Renal cortex interstitium (tissue), 15 donors: ENCODE measurements at places on chromosomes 13 and 19.

DNA sequence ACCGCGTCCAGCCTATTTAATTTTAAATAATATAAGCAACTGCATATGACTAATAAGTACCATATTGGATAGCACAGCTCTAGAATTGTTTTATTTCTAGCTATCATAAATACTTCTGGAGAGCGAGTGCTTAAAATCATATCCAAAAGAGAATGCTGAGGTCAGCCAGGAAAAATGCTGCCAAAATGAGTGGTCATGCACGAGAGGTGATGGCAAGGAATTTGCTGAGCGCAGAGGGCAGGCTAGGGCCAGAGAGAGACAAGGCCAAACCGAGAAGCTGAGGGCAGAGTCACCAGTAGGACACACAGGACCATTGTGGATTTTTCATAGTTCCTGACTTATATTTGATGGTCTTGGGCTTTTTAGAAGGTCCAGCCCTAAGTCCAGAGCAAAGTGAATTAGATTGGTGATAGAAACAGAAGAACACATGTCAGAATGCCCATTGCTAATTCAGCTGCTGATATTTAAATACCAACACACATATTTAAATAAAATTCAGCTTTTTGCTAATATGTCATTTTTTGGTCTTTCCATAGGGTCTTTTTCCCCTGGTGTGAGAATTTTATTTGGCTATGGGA lies 33.6 kb upstream of the UBL3 start:
- no peak for DNase-seq

GRCh38 chr13:97883396-97883795 lies 70.1 kb upstream of the IPO5 start:
- DNase-seq, result no peak

DNA sequence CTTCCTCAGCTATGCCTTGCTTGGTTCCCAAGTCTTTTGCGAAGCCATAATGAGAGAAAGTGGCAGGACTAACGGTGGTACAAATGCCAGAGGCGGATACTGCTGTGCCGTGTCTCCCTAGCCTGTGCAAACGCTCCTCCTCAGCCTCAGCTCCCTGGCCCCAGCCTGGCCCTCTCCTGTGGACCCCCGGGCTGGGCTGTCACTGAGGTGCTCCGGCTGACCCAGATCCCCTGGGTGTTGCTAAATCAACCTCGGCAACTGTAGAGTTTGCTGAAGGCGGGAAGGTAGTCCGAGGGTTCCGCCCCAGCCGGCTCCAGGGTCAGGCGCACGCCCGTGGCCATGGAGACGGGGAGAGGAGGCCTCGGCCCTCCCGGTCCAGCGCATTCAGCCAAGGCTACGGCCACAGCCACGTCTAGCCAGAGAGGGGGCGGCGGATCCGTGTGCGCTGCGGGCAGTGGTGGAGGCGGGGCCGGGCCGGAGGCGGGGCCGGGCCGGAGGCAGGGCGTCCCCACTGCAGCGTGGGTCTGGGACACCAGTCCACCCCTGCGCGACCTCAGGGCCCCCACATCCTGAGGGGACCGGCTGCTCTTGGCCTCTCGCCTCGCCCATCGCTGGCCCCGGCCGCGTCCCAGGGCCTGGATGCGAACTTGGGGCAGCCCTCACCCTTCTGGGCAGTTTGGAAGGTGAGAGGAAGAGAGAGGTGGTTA lies 16.4 kb upstream of the ZNF492 start:
- peak; percentile 25 for DNase-seq

GRCh38 chr19:50801107-50801506 lies 10.9 kb downstream of the ACP4 start:
- no peak for DNase-seq

DNA sequence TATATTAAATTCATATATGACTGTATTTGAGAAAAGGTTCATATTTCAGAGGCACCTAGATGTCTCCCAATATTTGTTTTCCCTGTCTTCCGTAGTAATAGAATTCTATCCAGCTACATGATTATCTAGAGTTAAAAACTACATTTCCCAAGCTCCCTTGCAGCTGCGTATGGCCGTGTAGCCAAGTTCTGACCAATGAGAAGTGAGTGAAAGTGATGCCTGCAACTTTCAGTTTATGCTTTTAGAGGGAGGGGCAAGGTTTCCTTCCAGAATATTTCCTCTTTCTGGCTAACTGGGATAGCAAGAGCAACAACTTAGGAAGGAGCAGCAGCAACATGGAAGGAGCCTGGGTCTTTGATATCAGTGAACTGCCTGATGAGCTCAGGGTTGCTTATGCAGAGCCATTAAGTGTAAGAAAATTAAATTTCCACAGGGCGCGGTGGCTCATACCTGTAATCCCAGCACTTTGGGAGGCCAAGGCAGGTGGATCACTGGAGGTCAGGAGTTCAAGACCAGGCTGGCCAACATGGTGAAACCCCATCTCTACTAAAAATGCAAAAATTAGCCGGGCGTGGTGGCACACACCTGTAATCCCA lies 23.2 kb upstream of the CYP2A13 start:
- peak; percentile 0 for DNase-seq

GRCh38 chr19:585551-586110 lies 4.0 kb upstream of the HCN2 start:
- no peak for DNase-seq

DNA sequence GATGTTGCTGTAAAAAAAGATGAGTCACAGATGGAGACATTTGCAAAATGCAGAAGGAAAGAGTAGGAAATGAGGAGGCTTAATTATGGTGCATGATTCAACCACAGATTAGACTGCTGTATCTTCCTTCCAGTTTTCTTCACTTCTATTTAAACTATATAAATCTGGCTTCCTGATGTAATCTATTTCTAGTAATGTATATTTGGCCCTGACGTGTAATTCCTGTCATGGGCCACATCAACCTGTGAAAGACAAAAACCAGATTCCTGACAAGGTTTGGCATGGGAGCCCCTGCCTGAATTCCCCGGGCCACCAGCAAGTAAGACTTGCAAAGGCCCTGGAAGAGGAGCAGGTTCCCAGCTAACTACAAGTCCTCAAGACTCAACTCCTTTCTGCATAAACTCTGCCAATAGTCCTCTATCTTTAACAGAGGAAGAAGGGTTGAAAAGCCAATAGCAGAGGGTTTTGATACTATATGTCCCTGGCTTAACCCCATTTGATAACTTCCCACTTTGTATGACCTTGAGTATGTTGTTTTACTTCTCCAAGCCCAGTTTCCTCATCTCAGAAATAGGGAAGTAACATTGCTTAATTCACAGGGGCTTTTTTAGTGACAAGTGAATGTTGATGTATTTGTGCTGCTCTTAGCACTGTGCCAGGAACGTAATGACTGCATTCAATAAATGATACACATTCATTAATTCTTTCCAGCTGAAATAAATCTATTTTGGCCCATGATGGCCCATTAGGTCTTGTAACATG lies 172.7 kb downstream of the SPRY2 start:
- no peak for DNase-seq
